ENCODE measurements at places on chromosomes 4 and X. TPM values are rescaled to one million over a fixed set of nuclear protein-coding genes. Genes with fewer than 3 reads are reported as not detected.

DNA sequence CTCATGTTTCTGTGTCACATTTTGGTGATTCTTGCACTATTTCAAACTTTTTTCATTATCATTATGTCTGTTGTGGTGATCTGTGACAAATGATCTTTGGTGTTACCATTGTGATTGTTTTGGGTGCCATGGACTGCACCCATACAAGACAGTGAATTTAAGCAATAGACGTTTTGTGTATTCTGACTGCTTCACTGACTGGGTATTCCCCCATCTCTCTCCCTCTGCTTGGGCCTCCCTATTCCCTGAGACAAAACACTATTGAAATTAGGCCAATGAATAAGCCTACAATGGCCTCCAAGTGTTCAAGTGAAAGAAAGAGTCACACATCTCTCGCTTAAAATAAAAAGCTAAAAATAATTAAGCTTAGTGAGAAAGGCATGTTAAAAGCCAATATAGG is 60.2 kb downstream of the BANK1 start:
- no peaks in the 10 kb centered on the region for H3K36me3 ChIP-seq
- no peak overlapping the region for H3K27ac ChIP-seq
- H3K4me1 ChIP-seq, result peaks cover 7% of the 10 kb centered on the region
- no peak overlapping the region for H3K4me3 ChIP-seq
- no peaks in the 10 kb centered on the region for H3K27me3 ChIP-seq
- DNase-seq, result no peak

GRCh38 chrX:101385795-101386541 is at the start of gene BTK:
TSS of gene BTK (minus strand) at chrX:101386191. CDS start at chrX:101375284, 10,907 bp downstream.
- peaks cover 17% of the 10 kb centered on the region for H3K4me1 ChIP-seq
- H3K36me3 ChIP-seq, result peaks cover 2% of the 10 kb centered on the region
- H3K27ac ChIP-seq, result no peak within 1 kb of the TSS
- no peak within 1 kb of the TSS for H3K4me3 ChIP-seq
- H3K27me3 ChIP-seq, result peaks cover 2% of the 10 kb centered on the region

DNA sequence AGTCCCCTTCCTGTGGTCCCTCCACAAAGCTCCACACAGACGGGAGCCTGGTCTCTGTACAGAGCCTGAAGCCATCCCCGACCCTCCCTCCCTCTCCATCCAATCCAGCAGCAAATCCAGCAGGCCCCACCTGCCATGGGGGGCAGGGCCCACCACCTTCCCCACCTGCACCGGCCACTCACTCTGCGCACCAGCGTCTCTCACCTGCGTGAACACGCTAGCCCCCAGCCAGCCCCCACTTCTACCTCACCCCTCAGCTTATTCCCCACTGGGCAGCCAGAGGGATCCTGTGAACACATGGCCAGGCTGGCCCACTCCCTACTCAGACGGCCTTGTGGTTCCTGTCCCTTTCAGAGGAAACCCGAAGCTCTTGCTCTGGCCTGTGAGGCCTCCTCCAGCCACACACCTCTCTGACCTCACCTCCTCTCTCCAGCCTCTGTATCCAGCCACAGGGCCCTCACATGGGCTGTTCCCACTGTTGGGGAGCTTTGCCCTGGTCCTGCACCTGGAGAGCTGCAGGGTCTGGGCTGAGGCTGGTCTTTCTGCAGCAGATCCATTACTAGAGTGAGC is 70.9 kb downstream of the WFS1 start:
- no peak overlapping the region for H3K27ac ChIP-seq
- peaks cover 39% of the 10 kb centered on the region for H3K27me3 ChIP-seq
- no peaks in the 10 kb centered on the region for H3K36me3 ChIP-seq
- no peak for DNase-seq

- H3K27me3 ChIP-seq, result no peaks in the 10 kb centered on the region
- no peak for DNase-seq
- peaks cover 16% of the 10 kb centered on the region for H3K4me1 ChIP-seq
- no peak overlapping the region for H3K27ac ChIP-seq
- H3K36me3 ChIP-seq, result no peaks in the 10 kb centered on the region
Measured at GRCh38 chr4:10090467-10091250, 25.9 kb downstream of the WDR1 start.

DNA sequence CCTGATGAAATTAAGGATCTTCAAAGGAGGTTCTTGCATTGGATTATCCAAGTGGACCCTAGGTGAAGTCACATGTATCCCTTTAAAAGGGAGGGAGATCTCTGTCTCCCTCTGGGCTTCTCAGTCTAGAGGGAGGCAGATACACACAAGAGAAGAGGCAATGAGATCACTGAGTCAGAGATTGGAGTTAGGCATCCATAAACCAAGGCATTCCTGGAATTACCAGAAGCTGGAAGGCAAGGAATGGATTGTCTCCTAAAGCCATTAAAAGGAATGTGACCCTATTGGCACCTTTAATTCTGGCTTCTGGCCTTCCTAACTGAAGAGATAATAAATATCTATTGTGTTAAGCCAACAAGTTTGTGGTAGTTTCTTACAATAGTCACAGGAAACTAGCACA is 383.2 kb downstream of the PACRGL start:
- no peaks in the 10 kb centered on the region for H3K36me3 ChIP-seq
- H3K27me3 ChIP-seq, result no peaks in the 10 kb centered on the region
- H3K4me1 ChIP-seq, result no peaks in the 10 kb centered on the region
- H3K4me3 ChIP-seq, result no peak overlapping the region
- no peak for DNase-seq

- no peaks in the 10 kb centered on the region for H3K4me1 ChIP-seq
- DNase-seq, result no peak
- H3K27ac ChIP-seq, result no peak overlapping the region
- H3K4me3 ChIP-seq, result no peak overlapping the region
- H3K36me3 ChIP-seq, result peaks cover 24% of the 10 kb centered on the region
Measured at GRCh38 chr4:86233681-86234080, 126.2 kb downstream of the MAPK10 start.

IL1RAPL1 gene
- 2.7 TPM for total RNA-seq

RAB41 gene
- total RNA-seq, result not detected

RNF150 gene
- 21.0 TPM for total RNA-seq

NDST3 gene
- total RNA-seq, result 5.7 TPM

CENPI gene
- total RNA-seq, result 39.8 TPM

NDUFA1 gene
- total RNA-seq, result 62.0 TPM

Data from neural crest cell (in vitro differentiated cells).